ENCODE measurements at places on chromosomes 3 and 15.

DNA sequence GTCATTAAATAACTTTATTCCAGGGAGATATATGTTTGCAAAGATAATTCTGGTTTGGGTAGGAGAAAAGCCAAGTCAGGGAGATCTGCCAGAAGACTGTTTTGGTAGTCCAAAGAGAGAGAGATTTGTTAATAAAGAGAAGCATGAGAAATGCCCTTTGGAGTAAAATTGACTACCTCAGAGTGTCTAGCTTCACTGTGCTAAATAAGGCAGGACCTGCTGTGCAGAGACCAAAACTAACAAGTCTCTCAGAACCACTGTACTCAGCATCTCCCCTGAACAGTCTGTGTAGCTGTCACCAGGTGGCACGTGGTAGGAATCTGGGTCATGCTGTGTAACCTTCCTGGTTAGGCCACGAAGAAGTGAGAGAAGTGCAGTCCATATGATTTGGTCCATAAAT lies 31.6 kb upstream of the SLC35G2 start:
- DNase-seq: no peak

- no peak for DNase-seq
These were observed 57.3 kb downstream of the FRMD5 start for GRCh38 chr15:44137750-44138149.

DNA sequence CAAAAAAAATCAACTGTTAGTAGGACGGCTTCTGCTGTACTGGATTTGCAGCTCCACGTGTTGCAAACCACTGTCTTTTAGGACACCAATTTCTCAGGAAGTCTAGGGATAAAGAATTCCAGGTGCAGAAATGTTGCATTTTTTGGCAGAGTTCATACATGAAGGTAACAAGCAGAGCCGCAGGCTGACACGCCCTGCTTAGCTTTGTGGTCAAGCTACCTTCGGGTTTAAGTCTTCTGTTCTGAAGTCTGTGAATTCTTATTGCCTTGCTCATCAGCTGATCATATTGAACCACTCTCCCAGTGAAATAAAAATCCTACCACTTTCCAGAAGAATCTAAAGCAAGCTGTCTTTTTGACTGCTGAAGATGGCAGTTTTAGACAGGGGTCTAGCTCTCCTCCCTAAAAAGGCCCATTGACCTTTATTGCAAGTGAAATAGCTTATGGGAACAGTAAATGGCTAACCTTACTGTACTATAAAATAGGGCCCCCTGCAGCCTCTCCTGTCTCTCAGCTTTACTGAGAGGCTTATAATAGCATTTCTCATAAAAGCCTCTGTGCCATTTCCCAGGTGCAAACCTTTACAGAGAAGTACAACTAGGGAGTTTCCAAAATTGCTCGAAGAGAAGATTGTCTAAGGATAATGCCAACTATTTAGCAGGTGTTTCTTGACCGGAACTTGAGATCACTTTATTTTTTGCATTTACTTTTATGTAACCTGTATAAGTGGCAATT lies 262.2 kb upstream of the IL12A start:
- peak; percentile 68 for DNase-seq

DNA sequence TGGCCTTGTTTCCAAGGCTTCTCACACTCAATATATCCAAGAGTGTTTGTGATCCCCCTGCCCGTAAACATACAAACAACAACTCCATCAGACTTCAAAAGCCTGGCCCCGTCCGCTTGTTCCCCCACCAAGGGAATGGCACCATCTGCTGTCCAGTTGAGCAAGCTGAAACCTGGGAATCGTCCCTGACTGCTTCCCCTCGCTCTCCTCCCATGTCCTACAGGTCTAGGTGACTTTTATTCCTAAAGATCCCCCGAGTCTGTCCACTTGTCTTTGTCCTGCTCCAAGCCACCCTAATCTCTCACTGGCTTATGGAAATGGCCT lies 27.9 kb upstream of the FAM174B start:
- DNase-seq: no peak

- DNase-seq: no peak
These were observed 22.7 kb upstream of the SLC28A1 start for GRCh38 chr15:84861781-84862180.

- DNase-seq: peak; percentile 50
These were observed 8.0 kb downstream of the IP6K2 start for GRCh38 chr3:48709051-48709461.

GRCh38 chr15:41013691-41014414 lies 60.6 kb downstream of the CHAC1 start:
- DNase-seq: no peak

- DNase-seq: no peak
These were observed 135.8 kb downstream of the LRRK1 start for GRCh38 chr15:101054991-101055390.

- DNase-seq: no peak
These were observed 49.8 kb upstream of the PFN2 start for GRCh38 chr3:150020527-150020926.

DNA sequence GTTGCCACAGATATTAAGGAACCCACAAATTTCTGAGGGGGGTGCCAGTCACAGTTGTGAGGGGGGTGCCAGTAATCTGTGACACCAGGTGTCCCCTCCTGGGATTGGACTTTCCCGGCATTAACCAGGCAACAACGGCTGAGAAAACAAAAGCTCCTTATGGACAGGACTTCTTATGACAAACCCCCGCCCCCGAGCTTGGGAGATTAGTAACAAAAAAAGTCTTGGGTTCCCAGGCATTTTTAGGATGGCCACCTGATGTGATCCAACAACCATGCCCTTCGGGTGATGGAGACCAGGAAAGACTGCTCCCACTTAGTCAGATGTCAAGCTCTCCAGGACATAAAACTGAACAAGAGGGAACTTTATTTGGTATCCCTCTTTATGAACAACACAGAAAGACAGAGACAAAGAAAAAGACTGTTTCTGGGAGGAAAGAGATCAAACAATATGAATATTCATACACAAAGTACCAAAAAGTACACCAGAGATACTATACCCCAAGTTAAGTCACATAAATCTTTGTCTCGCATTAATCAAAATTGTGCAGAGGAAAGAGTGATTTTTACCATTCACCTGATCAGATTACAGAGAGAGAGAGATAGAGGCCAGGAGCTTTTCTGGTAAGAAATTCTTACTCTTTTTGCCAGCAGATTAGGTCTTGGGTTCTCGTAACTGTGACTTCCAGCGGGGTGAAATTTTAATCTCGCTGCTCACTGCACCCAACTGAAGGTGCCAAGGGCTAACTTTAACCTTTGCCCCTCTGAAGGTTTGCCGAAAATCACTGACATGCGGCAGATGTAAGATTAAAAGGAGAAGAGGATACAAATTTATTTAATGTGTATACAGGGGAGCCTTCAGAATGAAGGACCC lies 61.6 kb downstream of the OSTN start:
- DNase-seq: no peak

- DNase-seq: no peak
These were observed 34.7 kb upstream of the UBE2Q2 start for GRCh38 chr15:75808563-75808962.

- no peak for DNase-seq
These were observed 107.4 kb upstream of the IL12A start for GRCh38 chr3:159881208-159881607.

- no peak for DNase-seq
These were observed 1.5 kb downstream of the LRRK1 start for GRCh38 chr15:100920516-100921135.

DNA sequence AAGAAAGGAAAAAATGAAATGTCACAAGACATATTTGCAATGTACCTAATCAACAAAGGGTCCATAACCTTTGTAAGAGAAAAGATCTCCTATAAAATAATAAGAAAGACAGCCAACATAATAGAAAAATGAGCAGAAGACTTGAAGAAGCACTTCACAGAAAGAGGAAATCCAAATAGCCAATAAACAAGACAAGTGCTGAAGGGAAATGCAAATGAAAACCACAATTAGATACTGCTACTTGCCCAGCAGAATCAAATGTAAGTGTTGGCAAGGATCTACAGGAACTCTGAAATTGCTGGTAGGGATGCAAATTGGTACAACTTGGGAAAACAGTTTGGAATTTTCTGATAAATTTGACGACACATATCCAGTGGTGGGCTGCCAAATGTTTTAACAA lies 15.1 kb upstream of the TOPAZ1 start:
- DNase-seq: no peak

- no peak for DNase-seq
These were observed 6.6 kb downstream of the POLR2H start for GRCh38 chr3:184368116-184368515.

DNA sequence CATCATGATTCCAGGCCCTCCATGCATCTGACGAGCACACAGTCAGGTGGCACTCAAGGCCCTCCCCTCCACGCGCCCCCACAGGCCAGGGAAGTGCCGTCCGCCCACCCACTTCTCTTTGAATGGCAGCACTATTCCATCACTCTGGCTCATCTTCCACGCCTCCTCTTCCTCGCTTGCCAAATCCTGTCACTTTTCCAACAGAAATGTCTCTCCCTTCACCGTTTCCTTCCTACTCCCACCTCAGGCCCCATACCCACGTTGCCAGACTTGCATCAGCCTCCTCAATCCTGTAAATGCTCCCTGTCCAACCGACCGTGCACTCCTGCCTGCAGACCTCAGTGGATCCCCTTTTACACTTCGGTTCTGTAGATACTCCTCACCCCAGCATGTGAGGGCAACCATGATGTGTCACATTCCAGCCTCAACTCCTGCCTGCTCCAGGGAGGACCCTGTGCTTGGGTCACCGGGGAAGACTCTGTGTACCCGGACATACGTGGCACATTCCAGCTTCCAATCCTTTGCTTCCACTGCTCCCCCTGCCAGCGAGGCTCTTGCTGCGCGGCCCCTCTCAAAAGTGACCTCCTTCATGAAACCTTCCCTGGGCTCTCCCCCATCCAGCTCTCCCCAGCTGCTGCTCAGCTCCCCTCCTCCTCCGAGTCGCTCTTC lies 29.6 kb downstream of the ADCY5 start:
- no peak for DNase-seq

DNA sequence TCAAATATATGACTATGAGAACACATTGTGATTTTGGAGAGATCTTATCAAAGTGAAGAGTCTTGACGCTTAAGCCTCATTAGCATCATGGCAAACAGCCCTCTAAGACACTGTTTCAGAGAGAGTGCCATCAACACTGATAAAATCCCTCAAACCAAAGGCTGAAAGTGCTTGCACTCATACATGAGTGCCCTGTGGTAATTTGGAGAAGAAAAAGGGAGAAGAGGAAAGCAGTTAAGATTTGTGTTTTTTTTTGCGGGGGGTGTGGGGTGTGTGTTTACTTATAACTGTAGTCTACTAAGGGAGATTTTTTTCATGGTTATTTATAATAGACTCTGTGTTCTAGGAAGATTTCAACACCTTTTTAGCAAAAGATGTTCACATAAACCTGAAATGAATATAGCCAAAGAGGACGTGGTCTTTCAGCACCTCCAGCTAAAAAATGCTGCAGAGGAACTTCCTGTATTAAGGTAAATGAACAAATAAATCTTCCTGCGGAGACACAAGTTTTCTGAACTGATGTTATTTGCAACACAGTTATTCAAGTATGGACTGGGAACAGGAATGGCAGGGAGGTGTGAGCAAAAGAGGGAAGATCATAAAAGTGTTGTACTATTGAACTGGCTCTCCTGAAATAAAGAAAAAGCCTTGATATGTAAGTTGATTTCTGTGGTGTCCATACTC lies 81.9 kb upstream of the TGFBR2 start:
- DNase-seq: no peak

DNA sequence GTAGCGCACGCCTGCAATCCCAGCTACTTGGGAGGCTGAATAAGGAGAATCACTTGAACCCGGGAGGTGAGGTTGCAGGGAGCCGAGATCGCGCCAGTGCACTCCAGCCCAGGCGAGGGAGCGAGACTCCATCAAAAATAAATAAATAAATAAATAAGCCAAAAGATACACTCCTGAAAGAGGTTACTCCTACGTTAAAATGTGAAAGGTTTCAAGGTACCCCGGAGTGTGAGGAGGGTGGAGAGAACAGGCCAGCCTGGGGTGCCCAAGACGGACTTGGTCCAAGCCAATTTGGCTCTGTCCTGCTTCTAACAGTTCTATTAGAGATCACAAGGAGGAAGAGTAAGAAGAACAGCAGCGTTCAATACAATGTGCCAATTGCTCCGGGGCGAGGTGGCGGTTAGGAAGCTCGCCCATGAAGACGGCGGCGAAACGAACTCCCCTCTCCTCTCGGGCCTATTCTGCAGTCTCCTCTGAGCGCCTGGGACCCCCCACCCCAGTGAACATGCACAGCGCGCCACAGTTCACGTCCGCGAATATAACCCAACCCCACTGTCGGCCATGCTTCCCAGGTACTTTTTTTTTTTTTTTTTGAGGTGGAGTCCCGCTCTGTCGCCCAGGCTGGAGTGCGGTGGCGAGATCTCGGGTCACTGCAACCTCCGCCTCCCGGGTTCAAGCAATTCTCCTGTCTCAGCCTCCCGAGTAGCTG lies 942 bp downstream of the ELP6 start:
- DNase-seq: peak; percentile 12

DNA sequence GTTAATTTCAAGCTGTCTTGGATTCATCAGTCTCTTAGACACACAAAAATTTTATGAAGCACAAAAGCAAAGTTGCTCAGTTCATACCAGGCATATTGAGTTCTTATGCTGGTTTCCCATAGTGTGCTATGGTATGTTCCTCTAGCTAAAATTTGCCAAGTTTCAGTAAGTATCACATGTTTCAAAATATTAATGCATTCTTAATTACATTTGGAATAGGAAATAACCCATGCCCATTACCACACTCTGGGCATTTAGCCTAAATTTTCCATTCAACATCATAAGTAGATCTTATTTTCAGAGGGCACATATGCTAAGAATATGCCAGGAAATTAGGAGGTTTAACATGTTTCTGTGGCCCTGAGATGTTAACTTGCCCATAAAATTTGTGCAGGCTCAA lies 289.9 kb downstream of the SHOX2 start:
- DNase-seq: no peak

GRCh38 chr15:90497912-90498311 lies 31.8 kb upstream of the CRTC3 start:
- no peak for DNase-seq

- DNase-seq: no peak
These were observed 212.9 kb upstream of the CMC1 start for GRCh38 chr3:28028554-28028953.

DNA sequence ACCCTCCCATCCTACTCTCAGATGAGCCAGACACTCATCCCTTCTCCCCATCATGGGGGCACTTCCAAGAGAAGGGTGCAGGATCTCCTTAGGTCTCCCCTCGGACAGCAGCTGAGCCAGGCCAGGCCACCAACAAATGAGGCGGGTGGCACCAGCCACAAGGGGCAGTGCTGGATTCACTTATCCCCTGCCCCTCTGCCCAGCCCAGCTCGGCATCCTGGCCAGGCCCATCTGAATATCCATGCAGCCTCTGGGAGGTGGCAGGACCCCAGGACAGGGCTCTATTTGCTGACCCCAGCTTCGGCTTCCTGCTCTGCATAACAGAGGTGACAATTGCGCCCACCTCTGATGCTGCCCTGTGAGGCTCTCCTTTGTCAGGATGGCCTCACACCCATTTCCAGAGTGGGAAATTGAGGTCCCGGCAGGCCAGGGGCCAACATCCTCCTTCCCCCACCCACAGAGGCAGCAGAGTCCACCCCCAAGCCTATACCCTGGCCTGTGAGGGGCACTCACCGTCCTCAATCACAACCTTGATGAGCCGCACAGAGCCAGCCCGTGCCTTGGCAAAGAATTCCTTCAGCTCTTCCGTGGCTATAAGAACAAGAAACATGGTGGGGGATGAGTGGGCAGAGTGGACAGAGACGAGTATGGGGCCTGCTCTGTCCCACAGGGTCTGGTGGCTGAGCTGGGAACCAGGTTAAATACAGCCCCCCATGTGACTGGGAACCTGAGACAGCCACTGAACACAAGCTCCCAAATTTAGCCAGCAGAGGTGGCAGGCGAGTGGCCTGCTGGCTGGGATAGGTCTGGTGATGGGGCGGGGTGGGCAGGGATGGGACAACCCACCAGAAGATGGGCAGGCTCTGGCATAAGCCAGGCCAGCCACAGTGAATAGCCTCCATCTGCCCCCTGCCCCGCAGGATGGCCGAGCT lies 4.2 kb downstream of the TWF2 start:
- no peak for DNase-seq
